ENCODE measurements at places on chromosomes 13 and 19. TPM values are rescaled to one million over a fixed set of nuclear protein-coding genes. Genes with fewer than 3 reads are reported as not detected.

DNA sequence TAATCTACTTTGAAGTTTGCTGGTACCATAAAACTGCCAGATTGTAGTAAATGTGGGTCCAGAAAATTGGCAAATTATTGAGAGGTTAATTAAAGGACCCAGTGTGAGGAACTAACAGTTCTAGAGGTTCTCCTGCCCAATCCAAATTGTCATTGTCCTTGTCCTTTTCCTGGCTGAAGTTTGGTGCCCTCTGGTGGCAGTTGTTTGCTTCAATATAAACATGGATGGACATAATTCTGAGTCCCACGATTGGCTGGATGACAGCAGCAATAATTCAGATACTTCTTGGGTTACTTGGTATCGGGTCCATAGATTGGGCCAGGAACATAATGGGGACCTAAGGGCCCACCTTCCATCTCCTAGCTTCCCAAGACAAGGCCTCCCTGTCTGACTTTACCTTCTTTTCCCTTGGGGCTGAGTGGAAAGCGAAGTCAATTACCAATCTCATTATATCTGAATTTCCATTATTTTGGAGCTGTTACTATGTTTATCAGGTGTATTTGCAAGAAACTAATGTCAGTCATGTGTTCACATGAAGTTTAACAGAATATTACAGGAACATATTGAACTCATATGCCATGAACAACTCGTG, 33.8 kb upstream of the GARRE1 start:
- no peak overlapping the region for H3K27ac ChIP-seq
- H3K4me3 ChIP-seq, result no peak overlapping the region
- DNase-seq, result peak; percentile 72
- H3K27me3 ChIP-seq, result no peaks in the 10 kb centered on the region
- peaks cover 27% of the 10 kb centered on the region for H3K4me1 ChIP-seq

GRCh38 chr13:100673713-100674571, 653 bp downstream of the TMTC4 start:
- H3K27me3 ChIP-seq, result no peaks in the 10 kb centered on the region
- peak overlapping the region; percentile 98 for H3K4me3 ChIP-seq
- peak; percentile 81 for DNase-seq

- DNase-seq, result no peak
- no peaks in the 10 kb centered on the region for H3K27me3 ChIP-seq
- H3K4me3 ChIP-seq, result no peak overlapping the region
- no peaks in the 10 kb centered on the region for H3K36me3 ChIP-seq
- H3K4me1 ChIP-seq, result no peaks in the 10 kb centered on the region
- no peak overlapping the region for H3K27ac ChIP-seq
Observed at GRCh38 chr13:71829547-71829946, 37.5 kb downstream of the DACH1 start.

GRCh38 chr13:20331419-20331818, 99.3 kb upstream of the GJB6 start:
- H3K4me1 ChIP-seq, result no peaks in the 10 kb centered on the region
- H3K27ac ChIP-seq, result no peak overlapping the region
- H3K27me3 ChIP-seq, result peaks cover 5% of the 10 kb centered on the region
- H3K4me3 ChIP-seq, result no peak overlapping the region
- no peak for DNase-seq

- no peaks in the 10 kb centered on the region for H3K4me1 ChIP-seq
- no peak overlapping the region for H3K4me3 ChIP-seq
- no peaks in the 10 kb centered on the region for H3K27me3 ChIP-seq
- DNase-seq, result peak; percentile 70
- peak overlapping the region; percentile 33 for H3K27ac ChIP-seq
- no peaks in the 10 kb centered on the region for H3K36me3 ChIP-seq
Observed at GRCh38 chr13:108342369-108343289, 73.1 kb downstream of the TNFSF13B start.

DNA sequence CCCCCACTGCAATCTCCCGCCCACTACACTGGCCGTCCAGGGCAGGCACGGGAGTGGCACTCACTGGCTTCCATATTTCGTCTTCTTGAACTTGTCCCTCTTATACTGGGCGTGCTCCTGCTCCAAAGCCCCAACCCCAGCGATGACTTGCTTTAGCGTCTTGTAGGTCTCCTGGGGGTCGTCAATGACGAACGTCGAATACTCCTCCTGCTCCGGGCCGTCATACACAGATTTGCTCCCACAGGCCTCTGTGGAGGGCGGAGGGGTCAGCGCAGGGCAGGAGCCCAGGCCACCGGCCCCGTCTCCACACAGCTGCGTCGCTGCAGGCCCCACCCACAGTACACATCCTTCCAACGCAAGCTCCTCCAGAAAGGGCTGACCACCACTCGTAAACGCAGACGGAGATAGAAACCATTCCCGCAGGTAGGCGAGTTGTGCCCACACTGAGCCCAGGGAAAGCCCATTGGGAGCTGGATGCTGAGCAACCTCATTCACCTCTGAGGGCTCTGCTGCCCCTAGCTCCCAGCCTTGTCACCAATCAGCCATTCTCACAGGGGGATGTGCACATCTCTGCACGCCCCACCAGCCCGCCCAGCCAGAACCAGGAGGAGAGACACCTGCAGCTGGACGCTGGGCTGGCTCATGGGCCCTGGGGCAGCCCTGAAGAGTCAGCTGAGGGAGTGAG, 7.9 kb upstream of the C13orf46 start:
- peak overlapping the region; percentile 76 for H3K27ac ChIP-seq
- H3K36me3 ChIP-seq, result peaks cover 9% of the 10 kb centered on the region
- DNase-seq, result no peak
- H3K4me1 ChIP-seq, result peaks cover 19% of the 10 kb centered on the region
- H3K4me3 ChIP-seq, result no peak overlapping the region

- H3K4me1 ChIP-seq, result peaks cover 61% of the 10 kb centered on the region
- no peaks in the 10 kb centered on the region for H3K36me3 ChIP-seq
- H3K4me3 ChIP-seq, result no peak overlapping the region
- DNase-seq, result no peak
- no peak overlapping the region for H3K27ac ChIP-seq
Observed at GRCh38 chr19:11342429-11342828, 3.0 kb upstream of the RAB3D start.

DNA sequence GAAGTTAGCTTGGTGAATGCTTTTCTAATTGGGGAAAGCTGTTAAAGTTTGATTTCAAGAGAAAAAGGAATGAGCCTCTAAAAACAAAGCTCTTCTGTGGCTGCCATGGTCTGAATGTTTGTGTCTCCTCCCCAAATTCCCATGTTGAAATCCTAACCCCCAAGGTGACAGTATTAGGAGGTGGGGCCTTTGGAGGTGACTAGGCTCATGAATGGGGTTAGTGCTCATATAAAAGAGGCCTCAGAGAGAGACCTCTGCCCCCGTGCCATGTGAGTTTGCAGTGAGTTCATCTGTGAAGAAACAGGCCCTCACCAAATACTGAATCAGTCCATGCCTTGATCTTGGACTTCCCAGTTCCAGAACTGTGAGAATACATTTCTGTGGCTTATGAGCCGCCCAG, 56.5 kb downstream of the ARHGEF7 start:
- no peak for DNase-seq
- peaks cover 24% of the 10 kb centered on the region for H3K36me3 ChIP-seq
- peaks cover 37% of the 10 kb centered on the region for H3K4me1 ChIP-seq

DNA sequence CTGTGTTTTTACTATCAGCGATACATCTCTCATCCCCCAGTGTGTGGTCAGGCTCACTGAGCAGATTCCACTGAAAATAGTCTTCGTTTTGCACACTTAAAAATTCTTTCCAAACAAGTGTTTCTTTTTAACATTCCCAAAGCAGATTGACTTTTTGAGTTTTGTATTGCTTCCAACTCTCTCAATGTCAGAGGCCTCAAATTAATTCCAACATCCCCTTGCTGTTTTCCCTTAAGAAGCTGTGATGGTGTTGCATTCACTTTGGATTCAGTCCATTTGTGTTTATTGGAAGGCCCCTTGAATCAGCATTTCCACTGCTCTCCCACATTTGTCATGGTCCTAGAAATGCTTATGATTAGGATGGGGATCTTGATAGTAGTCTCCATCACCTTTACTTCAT, 228.7 kb downstream of the KCNRG start:
- DNase-seq, result no peak
- no peaks in the 10 kb centered on the region for H3K36me3 ChIP-seq
- H3K4me3 ChIP-seq, result no peak overlapping the region
- H3K27me3 ChIP-seq, result no peaks in the 10 kb centered on the region

DNA sequence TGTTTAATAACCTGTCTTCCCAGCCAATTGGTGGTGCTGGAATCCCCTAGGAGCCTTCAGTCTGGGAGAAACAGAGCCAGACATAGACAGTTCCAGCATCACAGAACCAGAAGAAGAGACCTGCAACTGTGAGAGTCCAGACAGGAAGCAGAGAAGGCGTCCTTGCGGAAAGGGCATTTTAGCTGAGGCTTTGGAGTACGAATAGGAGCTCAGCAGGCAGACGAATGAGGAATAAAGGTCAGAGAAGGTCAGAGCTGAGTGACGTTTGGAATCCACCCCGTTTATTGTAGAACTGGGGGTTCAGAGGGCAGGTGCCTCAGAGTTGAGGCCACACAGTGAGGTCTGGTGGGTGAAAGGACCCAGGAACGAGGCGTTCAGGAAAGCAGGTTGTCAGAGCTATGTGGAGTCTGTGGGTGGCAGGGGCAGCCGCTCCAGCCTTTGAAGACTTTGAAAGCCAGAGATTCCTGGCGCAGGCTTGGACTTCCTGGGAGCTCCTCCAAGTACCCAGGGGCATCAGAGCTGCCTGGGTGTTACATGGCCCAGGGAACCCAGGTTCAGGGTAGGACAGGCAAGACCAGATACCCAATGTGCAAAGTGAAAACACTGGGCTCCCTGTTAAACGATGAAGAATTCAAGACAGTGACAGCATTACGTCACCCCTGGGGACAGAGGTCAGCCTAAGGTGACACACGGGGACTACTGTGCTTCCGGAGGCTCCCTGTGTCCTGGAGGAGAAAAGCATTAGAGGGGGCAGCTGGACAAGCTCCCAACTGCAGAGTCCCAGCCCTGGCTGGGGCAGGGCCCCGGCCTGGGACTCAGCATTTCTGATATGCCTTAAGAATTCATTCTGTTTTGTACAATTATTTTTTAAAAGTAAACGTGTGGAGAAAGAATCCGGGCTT, 5.5 kb downstream of the ARRDC2 start:
- H3K27me3 ChIP-seq, result no peaks in the 10 kb centered on the region
- DNase-seq, result no peak
- peaks cover 60% of the 10 kb centered on the region for H3K4me1 ChIP-seq
- peaks cover 73% of the 10 kb centered on the region for H3K36me3 ChIP-seq
- H3K27ac ChIP-seq, result peak overlapping the region; percentile 48
- peak overlapping the region; percentile 13 for H3K4me3 ChIP-seq

DNA sequence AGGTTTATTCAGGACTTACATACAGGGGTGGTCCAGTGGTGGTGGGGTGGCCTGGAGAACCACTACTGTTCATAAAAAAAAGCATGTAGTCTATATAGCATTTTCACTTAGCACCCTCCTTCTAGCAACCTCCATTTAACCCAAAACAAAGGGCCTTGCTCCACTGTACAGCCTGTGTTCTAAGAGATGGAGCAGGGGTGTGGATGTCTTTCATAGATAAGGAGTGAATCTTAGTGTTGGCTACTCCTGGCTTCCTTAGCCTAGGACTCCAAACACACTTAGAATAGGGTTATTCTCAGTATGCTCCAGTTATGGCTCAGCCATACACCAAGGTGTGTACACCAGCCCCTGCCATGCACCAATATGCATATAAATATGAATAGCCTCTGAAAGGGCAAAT, 95.2 kb downstream of the ELF1 start:
- no peak overlapping the region for H3K27ac ChIP-seq
- no peak overlapping the region for H3K4me3 ChIP-seq
- no peaks in the 10 kb centered on the region for H3K4me1 ChIP-seq
- no peaks in the 10 kb centered on the region for H3K27me3 ChIP-seq
- DNase-seq, result no peak
- H3K36me3 ChIP-seq, result peaks cover 4% of the 10 kb centered on the region

- H3K27ac ChIP-seq, result no peak overlapping the region
- H3K36me3 ChIP-seq, result no peaks in the 10 kb centered on the region
- no peak for DNase-seq
- no peaks in the 10 kb centered on the region for H3K4me1 ChIP-seq
- H3K27me3 ChIP-seq, result no peaks in the 10 kb centered on the region
Observed at GRCh38 chr13:45105895-45106294, 14.4 kb upstream of the GTF2F2 start.

DNA sequence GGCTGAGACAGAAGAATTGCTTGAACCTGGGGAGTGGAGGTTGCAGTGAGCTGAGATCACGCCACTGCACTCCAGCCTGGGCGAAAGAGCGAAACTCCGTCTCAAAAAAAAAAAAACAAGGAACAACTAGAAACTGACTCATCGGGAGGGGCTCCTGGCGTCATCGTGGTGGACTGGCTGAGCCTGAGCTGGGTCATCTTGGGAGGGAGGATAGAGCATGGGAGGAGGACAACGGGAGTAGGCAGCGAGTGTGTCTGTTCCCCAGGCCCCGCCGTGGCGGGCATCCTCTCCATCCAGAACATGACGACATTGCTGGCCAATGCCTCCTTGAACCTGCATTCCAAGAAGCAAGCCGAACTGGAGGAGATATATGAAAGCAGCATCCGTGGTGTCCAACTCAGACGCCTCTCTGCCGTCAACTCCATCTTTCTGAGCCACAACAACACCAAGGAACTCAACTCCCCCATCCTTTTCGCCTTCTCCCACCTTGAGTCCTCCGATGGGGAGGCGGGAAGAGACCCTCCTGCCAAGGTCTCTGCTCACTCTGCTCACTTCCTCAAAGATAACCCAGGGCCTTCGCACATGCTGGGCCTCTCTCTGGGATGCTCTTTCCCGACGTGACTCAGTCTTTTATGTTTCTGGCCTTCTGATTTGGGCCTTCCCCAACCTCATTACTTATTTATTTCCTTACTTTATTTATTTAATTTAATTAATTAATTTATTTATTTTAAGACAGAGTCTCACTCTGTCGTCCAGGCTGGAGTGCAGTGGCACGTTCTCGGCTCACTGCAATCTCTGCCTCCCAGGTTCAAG, 16.6 kb downstream of the DDX39A start:
- H3K4me3 ChIP-seq, result no peak overlapping the region
- peaks cover 94% of the 10 kb centered on the region for H3K36me3 ChIP-seq
- no peaks in the 10 kb centered on the region for H3K27me3 ChIP-seq
- peaks cover 4% of the 10 kb centered on the region for H3K4me1 ChIP-seq

DNA sequence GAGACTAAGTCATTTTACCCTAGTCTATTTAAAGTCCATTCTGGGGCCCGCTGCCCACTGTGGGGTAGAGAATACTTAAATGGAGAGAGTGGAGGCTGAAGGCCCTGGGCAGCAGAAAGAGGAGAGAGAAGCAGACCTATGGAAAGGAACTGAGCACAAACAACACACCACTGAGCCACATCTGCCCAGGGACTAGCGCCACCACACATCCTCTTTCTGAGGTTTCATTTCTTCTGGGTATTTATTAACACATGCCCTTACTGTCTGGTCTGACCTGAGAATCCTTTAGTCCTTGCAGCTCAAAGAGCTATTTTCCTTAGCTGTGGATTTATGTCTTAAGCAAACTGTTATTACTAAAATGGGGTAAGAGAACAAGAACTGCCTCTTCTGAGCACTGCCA, 154.0 kb downstream of the NALCN start:
- H3K27ac ChIP-seq, result no peak overlapping the region
- H3K27me3 ChIP-seq, result no peaks in the 10 kb centered on the region
- H3K4me3 ChIP-seq, result no peak overlapping the region
- H3K4me1 ChIP-seq, result no peaks in the 10 kb centered on the region
- DNase-seq, result no peak

- no peak overlapping the region for H3K27ac ChIP-seq
- no peaks in the 10 kb centered on the region for H3K27me3 ChIP-seq
- no peak for DNase-seq
- peaks cover 46% of the 10 kb centered on the region for H3K4me1 ChIP-seq
- H3K36me3 ChIP-seq, result peaks cover 95% of the 10 kb centered on the region
Observed at GRCh38 chr19:41416194-41416674, 10.9 kb downstream of the B3GNT8 start.

- no peak overlapping the region for H3K27ac ChIP-seq
- H3K4me3 ChIP-seq, result no peak overlapping the region
- H3K27me3 ChIP-seq, result no peaks in the 10 kb centered on the region
Observed at GRCh38 chr19:48338253-48338755, 13.0 kb downstream of the EMP3 start.

Gene DPF1
- not detected for total RNA-seq

Gene CEACAM7
- not detected for total RNA-seq
